Karpas-422 (cell line): ENCODE measurements at places on chromosomes 11 and 22. TPM values are rescaled to one million over a fixed set of nuclear protein-coding genes. Genes with fewer than 3 reads are reported as not detected.

BATF2 gene
- 0.18 and 1.1 TPM in 2 replicates for total RNA-seq

- DNase-seq: no peak
- H3K36me3 ChIP-seq: no peaks in the 10 kb centered on the region
- no peaks in the 10 kb centered on the region for H3K4me1 ChIP-seq
- no peak overlapping the region for H3K27ac ChIP-seq
- no peaks in the 10 kb centered on the region for H3K27me3 ChIP-seq
Measured at GRCh38 chr11:20129665-20130064, 30.6 kb downstream of the DBX1 start.

- H3K4me3 ChIP-seq: no peak overlapping the region
- H3K4me1 ChIP-seq: peaks cover 11% of the 10 kb centered on the region
- H3K36me3 ChIP-seq: no peaks in the 10 kb centered on the region
- H3K27me3 ChIP-seq: no peaks in the 10 kb centered on the region
- DNase-seq: no peak
- no peak overlapping the region for H3K27ac ChIP-seq
Measured at GRCh38 chr11:32396331-32396730, 39.0 kb downstream of the WT1 start.

OR51B5 gene
- total RNA-seq: 0.60 TPM in 1 of 2 replicates, not detected in the other

DNA sequence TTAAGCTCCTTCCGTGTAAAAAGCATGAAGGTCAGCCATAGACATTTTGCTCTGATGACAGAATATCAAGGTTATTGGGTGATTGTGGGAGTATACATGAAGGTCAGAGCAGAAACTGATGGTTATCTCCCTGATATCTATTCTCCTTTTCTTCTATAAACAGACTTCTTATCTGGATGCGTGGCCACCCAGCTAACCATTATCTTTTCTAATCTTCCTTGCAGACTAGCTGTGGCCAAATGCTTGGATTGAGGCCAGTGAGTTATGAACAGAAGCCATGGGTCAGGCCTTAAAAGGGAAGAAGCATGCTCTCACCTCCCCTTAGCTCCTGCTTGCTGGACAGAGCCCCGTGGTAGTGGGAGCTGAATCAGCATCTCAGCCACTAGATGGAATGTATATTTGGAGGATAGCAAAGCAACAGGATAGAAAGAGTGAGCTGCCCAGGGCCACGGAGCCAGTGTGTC lies 31.3 kb upstream of the LRRC55 start:
- H3K27me3 ChIP-seq: no peaks in the 10 kb centered on the region
- H3K27ac ChIP-seq: no peak overlapping the region
- DNase-seq: no peak
- H3K4me3 ChIP-seq: no peak overlapping the region
- H3K4me1 ChIP-seq: peaks cover 12% of the 10 kb centered on the region
- H3K36me3 ChIP-seq: no peaks in the 10 kb centered on the region

MYO18B gene
- not detected in 2 replicates for total RNA-seq

FGF19 gene
- not detected in 2 replicates for total RNA-seq

DNA sequence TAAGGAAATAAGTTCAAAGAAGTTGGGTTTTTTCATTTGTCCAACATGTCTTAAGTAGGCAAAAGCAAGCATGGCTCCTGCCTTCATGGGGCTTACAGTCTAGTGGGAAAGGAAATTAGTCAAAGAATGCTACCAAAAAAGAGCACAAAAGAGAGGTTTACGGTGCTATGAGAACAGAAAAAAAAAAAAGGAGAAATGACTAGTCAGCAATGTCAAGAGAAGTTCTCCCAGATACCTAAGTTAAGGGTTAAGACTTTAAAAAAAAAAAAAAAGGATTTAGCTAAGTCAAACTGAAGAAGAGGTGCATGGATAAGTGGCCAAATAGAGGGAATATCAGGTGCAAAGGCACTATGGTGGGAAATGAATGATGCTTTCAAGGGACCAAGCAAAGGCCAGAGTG lies 29.3 kb downstream of the SERGEF start:
- no peak overlapping the region for H3K4me3 ChIP-seq
- peaks cover 56% of the 10 kb centered on the region for H3K36me3 ChIP-seq
- H3K27ac ChIP-seq: no peak overlapping the region
- no peak for DNase-seq
- no peaks in the 10 kb centered on the region for H3K4me1 ChIP-seq

- no peaks in the 10 kb centered on the region for H3K4me1 ChIP-seq
- no peak overlapping the region for H3K4me3 ChIP-seq
- peak; percentile 32 for DNase-seq
- H3K27ac ChIP-seq: no peak overlapping the region
- no peaks in the 10 kb centered on the region for H3K36me3 ChIP-seq
Measured at GRCh38 chr11:33622186-33622585, 78.4 kb downstream of the C11orf91 start.

- no peaks in the 10 kb centered on the region for H3K4me1 ChIP-seq
- no peaks in the 10 kb centered on the region for H3K36me3 ChIP-seq
- H3K4me3 ChIP-seq: no peak overlapping the region
- no peak overlapping the region for H3K27ac ChIP-seq
- no peak for DNase-seq
Measured at GRCh38 chr11:69558519-69558941, 77.1 kb downstream of the LINC01488 start.

DNA sequence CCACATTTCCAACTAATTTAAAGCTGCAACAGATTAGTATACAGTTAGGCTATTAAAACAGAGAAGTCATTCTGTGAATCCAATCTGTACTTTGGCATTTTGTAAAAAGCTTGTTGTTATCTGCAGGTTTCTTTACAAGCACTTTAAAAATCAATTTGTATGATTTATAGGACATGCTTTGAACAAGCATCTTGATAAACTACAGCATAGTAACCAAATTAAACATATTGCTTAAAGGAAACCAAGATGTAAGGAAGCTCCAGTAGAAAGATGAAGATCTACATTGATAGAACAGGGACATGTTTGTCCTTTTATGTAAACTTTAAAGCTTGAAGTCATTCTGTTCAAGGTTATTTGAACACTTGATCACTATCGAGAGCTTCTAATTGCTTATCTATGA lies 498.3 kb upstream of the CCDC90B start:
- DNase-seq: no peak
- no peaks in the 10 kb centered on the region for H3K4me1 ChIP-seq
- no peaks in the 10 kb centered on the region for H3K27me3 ChIP-seq
- no peaks in the 10 kb centered on the region for H3K36me3 ChIP-seq
- H3K4me3 ChIP-seq: no peak overlapping the region

OR5M11 gene
- total RNA-seq: not detected in 2 replicates

- H3K4me1 ChIP-seq: peaks cover 27% of the 10 kb centered on the region
- H3K27ac ChIP-seq: no peak overlapping the region
- no peak overlapping the region for H3K4me3 ChIP-seq
- no peaks in the 10 kb centered on the region for H3K36me3 ChIP-seq
Measured at GRCh38 chr11:126307706-126308105, 3.8 kb downstream of the DCPS start.

GRCh38 chr11:15851051-15851498 lies 505.3 kb downstream of the SOX6 start:
- no peak overlapping the region for H3K27ac ChIP-seq
- no peaks in the 10 kb centered on the region for H3K36me3 ChIP-seq
- no peak for DNase-seq
- H3K27me3 ChIP-seq: no peaks in the 10 kb centered on the region

KRTAP5-2 gene
- total RNA-seq: not detected in 2 replicates

CABP4 gene
- 0.29 TPM in 1 of 2 replicates, not detected in the other for total RNA-seq

DGAT2 gene
- 1.9 and 3.7 TPM in 2 replicates for total RNA-seq

DNA sequence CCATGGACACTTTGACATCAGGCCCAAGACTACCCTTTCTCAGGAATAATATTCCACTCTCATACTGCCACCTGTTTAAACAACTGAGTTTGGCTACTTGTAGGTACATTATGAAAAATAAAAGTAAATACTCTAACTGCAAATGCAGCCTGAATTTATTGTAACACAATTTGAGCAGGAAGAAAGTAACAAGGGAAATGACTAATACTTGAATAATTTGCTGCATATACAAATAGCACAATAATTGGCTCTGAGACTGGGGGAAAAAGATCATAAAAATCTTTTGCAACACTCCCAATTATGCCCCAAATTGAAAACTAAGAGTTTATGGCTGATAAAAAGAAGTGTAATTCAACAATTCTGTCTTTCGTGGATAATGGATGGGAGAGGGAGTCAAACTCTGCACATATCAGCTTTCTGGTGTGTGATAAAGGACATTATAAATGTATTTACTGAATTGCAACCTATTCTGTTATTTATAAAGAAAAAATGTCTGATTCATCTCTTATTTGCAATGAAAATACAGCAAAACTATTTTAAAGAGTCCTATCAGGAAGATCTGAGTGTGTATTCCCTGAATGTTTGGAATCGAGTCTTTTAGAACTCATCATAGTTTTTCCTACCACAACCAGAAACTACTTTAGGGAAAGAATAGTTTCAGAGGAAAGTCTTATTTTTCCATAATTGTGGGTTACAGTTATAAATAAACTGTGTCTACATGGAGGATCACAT lies 359.0 kb downstream of the JRKL start:
- H3K4me3 ChIP-seq: no peak overlapping the region
- no peak for DNase-seq
- no peaks in the 10 kb centered on the region; the same call in 1 of the 2 replicates for H3K27me3 ChIP-seq
- H3K4me1 ChIP-seq: no peaks in the 10 kb centered on the region

LMNTD2 gene
- 6.2 and 14.3 TPM in 2 replicates for total RNA-seq

DNA sequence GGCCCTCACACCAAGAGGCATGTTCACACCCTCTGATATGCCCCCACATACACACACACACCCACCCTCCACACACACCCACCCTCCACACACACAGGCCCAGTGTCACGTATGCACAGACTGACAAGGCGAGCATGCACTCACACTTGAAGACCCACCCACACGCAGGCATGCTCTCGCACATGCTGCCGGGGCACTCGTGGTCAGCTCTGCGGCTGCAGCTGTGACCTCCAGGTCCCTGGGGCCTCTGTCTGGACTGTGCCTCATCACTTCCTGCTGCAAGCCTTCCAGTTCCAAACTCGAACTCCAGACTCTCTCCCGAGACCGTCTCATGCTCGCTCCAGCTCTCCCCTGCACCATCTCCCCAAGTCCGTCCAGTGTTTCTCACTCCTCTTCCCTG lies 9.5 kb downstream of the DCHS1 start:
- H3K4me3 ChIP-seq: no peak overlapping the region
- DNase-seq: no peak
- H3K36me3 ChIP-seq: no peaks in the 10 kb centered on the region
- peaks cover 12% of the 10 kb centered on the region for H3K4me1 ChIP-seq

DNA sequence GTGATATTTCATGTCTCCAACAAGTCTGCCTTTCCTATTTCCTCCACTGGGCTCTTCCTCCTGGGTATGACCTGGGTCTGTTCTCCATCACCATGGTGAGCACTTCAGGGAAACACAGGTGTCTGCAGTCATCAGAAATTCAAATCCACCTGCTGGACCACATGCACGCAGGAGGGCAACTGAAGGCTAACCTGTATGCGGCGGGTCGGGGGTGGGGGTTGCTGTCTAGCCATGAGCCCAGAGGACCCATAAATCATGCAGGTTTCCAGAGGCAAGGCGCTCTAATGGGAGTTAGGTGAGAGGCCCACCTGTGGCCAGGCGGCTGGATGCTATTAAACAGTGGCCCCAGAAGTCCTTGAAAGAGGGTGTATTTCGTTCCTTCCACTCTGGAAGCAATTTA lies 11.1 kb upstream of the PAMR1 start:
- DNase-seq: no peak
- no peaks in the 10 kb centered on the region for H3K36me3 ChIP-seq
- H3K27ac ChIP-seq: no peak overlapping the region
- no peaks in the 10 kb centered on the region for H3K4me1 ChIP-seq
- H3K4me3 ChIP-seq: no peak overlapping the region

GRCh38 chr22:24170188-24170587 lies 11.1 kb upstream of the SUSD2 start:
- H3K4me1 ChIP-seq: no peaks in the 10 kb centered on the region
- no peak overlapping the region for H3K27ac ChIP-seq
- no peaks in the 10 kb centered on the region for H3K27me3 ChIP-seq
- H3K4me3 ChIP-seq: no peak overlapping the region
- 0 out of 2 replicates have a peak, but pooled peaks cover 4% of the 10 kb centered on the region for H3K36me3 ChIP-seq

- H3K4me1 ChIP-seq: no peaks in the 10 kb centered on the region
- no peak overlapping the region for H3K27ac ChIP-seq
- no peaks in the 10 kb centered on the region for H3K36me3 ChIP-seq
- no peak for DNase-seq
- H3K4me3 ChIP-seq: no peak overlapping the region
Measured at GRCh38 chr22:50713571-50714056, 24.4 kb upstream of the ACR start.

DNA sequence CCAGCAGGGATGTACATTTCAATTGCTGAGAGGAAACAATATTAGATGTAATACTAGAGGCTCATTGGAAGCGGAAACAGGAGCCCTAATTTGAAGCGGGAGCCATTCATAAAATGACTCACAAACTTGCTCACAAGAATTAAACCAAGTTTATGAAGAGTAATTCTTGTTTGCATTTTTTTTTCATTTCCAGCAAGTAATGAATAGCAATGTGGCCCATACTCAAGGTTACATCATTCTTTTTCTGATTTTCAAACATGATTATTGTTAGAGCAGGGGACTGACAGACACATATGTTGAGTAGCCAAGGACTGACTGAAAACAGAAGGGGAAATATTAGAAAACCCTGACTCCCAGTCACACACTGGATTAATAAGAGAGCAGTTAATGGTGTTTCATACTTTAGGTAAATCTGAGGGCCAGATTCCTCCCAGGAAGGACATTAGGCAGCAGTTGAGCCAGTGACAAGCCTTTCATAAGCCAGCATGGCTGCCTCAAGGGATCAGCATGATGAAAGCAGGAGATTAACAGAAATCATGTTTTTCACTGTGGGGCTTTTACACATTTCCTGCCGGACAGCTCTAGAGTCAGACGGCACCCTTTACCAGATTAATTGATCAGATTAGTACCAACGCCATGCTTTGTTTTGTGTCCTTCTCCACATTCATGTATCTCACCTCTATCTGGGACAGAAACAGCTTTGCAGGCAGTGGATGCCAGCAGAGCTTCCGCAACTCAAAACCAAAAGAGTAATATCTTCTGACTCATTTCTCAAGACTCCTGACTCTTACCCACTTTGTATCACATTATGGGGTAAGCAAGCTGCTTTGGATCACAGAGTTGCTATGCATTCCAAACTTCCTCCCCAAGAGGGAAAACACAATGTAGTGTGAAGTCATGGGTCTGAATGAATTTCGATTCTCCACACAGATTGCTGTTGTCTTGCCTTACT lies 831.6 kb downstream of the KCNA4 start:
- no peaks in the 10 kb centered on the region for H3K27me3 ChIP-seq
- DNase-seq: no peak
- H3K4me3 ChIP-seq: no peak overlapping the region
- no peaks in the 10 kb centered on the region for H3K4me1 ChIP-seq
- H3K27ac ChIP-seq: no peak overlapping the region
